ENCODE measurements at places on chromosomes 5 and 9.

DNA sequence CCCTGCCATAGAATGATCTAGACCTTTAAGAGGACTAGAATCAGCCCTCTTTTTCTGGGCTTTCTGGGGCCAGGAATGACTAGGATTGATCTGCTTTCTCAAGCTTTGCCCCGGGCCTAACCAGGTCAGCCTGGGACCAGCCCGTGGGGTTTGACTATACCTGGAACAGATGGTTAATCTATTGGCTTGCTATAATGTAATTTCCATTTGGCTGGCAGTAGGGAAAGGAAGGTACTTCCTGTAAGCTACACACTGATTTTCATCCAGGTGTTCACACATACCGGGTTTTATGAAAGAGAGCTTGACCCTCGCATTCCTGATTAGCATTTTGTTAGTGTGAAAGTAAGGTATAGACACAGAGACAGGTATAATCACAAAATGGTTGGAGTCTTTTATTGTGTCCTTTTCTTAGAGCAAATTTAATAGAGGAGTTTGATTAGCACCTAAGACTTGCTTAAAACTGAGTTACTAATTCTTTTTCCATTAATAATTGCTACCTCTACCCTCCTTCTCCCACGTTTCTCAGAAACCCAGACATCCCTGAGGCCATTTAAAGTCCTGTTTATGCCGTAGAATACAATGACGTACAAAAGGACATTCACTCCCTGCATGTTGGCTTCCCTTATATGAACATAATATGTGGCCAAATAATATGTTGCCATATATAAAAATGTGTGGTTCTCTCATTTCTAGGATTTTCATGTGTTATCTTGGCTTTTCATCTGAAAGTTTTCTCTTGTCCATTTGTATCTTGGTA is 17.3 kb downstream of the LNPEP start:
- DNase-seq = no peak

DNA sequence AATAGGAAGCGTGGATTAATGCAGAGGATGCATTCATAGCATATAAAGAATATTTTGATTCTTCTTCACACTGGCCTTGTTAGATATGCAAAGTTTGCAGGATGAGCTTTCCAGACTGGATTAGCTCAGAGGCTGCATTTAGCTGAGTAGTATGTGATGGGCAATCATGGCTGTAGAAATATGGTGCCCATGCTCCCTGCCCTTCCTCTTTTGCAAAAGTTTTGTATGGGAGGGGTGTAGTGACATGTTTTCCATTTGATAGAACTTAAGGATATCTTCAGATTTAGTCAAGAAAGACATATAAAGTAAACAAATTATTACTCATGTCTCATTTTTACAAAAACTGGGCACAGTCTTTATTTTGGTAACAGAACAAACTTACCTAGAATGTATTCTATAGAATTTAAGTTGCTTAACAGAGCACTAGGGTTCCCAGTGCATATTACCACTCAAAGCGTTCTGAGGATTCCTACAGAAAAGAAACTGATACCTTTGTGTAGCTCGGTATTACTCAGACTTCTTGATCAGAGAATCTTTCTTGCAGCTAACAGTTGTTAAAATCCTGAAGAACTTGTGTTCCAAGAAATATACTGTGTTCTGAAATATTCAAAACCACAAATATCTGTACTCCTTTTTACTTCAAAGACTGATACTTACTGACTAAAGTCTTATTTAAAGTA is 9.8 kb downstream of the GTF3C4 start:
- no peak for DNase-seq

DNA sequence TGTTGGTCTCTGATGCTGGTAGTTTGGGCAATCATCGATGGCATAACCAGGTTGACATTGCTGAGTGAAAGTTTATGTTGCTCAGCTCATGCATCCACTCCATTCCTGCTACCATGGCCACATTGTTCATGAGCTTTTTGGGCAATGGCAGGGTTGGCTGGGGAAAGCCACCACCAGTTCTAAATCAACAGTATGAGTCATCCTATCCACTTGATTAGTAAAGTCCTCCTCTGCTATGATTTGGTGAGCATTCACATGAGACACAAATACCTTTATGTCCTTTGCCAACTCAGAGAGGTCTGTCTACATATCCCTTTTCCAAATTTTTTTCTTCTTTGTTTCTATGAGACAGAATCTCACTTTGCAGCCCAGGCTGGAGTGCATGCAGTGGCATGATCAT is 129.7 kb upstream of the FBN2 start:
- DNase-seq = no peak

DNA sequence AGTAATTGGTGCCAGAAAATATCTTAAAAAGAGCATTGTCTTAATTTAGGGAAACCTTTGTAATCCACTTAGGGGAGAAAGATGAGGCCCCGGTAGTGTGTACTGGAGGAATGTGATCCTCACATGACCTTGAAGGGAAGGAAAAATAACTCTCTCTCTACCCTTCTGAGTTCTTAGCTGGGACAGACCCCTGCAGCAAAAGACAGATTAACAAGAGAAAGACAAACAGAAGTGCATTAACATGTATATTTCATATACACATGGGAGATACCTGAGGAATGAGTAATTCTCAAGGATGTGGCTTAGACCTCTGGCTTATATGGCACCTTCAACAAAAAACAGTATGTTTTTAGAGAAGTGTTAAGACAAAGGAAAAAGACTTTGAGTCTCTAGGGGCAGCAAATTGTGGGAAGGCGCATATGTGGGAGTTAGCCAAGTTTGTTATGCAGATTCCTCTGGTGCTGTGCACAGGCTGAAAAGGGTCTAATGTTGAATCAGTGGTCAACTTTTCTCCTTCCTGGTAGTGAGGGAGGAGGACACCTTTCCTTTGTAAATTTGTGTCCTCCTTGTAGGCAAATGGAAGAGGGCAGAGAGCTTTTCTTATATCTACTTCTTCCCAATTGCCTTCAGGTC is 138.8 kb downstream of the LRRC70 start:
- DNase-seq = no peak

DNA sequence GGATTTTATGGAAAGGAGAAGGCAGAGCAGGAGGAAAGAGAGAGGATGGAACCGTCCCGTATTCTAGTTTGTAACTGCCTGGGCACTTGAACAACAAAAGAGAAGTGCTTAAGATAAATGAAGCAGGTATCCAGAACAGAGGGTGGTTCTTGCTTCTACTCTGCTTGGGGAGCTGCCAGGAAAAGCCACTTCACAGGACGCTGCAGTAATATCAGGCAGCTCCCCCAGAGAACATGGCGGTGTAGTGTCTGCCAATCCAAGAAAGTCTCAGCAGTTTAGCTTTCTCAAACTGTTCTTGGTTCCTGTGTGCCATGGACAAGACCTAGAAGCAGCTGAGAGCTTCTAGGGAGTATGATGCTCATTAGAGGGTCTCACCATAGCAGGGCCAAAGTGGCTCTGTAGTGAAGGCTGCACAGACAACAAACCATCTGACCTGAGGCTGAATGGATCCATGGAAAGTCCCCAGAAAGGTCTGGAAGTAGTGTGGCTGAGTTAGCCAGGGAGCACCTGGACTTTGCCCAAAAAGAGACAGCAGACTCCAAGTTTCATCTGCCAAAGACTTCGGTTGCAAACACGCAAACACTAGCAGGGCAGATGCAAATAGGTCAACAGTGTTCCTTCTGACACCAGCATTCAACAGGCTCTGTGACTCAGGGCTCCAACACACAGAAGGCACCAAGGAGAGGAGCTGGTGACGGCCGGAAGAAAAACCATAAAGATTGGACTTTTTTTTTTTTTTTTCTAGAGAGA is 72.2 kb upstream of the TNFSF8 start:
- no peak for DNase-seq

DNA sequence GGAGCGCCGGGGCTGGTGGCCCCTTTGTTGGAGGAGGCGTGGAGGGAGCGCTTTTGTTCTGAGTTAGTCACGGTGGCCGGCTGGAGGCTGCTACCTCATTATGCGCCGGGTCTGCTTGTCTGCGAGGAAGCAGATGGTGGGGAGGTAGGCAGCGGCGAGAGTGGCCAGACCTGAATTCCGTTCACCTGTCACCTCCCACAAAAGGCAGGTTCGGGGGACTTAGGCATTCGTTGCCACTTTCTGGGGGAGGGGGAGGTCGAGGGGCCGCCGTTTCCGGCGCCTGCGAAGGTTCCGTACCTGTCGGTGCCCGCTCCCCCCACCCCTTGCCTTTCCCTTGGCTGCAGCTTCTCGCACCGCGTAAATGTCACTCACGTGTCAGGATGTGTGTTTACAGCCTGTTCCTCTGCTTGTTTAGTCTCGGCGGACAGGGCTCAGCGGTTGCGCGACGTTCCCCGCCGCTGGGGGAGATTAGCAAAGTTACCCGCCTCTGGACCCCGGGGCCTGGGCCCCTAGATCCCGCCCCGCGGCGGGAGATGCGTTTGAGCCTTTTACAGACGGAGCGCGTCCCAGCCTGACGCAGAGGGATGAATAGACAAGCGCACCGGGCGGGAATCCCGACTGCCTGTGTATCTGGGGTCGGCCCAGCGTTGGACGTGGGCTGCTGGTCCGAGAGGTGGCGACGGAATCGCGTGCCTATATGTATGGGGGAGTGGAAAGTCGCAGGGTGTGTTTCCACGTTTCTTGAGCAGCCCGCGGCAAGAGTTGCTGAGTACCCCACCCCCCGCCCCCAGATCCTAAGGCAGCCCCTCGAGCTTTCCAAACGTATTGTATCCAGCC is 2.7 kb upstream of the LHX2 start:
- no peak for DNase-seq

DNA sequence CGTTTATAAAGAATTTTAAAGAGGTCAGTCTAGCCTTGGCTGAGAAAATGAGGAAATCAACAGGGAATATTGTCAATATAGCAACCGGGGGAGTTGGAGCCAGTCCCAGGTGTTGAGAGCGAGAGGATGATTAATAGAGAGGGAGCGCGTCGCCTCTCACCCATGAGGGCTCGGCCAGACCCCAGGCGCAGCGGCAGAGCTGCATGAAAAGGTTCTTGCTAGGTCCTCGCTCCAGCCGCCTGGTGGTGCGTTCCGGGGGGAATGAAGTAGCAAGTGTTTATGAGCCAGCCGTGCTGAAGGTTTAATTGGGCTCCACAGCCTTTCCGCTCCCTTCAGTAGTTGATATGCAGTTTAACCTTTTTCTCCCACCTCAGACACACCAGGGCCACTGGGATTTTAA is 167.3 kb upstream of the IRX1 start:
- peak; percentile 13 for DNase-seq

- no peak for DNase-seq
Measured at GRCh38 chr5:140130949-140131733, 5.4 kb downstream of the IGIP start.

DNA sequence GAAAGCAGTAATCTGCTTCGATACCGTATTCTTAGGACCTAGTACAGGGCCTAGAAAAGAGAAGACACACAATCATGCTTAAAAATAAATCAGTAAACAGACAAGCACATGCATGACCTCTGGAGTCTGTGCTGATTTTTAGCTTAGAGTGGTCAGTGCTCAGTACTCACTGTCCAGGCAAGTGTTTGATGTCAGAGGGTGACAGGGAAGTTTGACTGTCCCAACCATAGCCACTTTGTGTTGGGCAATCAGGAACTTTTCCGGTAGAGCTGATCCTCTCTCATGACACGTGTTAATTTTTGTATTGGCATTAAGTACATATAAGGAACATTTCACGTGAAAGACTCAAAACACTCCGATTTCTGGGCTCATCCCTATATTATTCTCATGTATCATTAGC is 464.7 kb upstream of the KLF4 start:
- no peak for DNase-seq

All from left renal cortex interstitium (tissue), 4 donors.